Memory B cell (primary cell): ENCODE measurements at places on chromosomes 2 and 18.

DNA sequence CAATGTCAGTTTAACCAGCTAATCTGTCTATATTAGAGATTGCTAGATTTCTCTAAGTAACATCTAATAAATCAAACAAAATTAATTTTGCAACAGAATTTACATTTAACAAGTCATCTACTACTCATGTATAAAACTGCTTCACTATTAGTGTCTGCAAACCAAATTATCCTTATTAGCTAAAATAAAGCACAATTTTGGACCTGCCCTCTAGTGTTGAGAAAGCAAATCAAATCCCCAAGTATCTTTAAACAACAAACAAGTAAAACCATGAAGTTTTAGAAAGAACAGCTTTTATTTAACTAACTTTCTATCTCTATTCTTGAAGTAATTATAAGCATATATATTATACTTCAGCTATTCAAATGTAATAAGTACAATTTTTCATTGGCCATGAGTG, 113.1 kb upstream of the SP3 start:
- DNase-seq, result no peak
- no peak overlapping the region for H3K27ac ChIP-seq
- peaks cover 8% of the 10 kb centered on the region for H3K36me3 ChIP-seq
- no peaks in the 10 kb centered on the region for H3K27me3 ChIP-seq
- no peaks in the 10 kb centered on the region for H3K4me1 ChIP-seq

DNA sequence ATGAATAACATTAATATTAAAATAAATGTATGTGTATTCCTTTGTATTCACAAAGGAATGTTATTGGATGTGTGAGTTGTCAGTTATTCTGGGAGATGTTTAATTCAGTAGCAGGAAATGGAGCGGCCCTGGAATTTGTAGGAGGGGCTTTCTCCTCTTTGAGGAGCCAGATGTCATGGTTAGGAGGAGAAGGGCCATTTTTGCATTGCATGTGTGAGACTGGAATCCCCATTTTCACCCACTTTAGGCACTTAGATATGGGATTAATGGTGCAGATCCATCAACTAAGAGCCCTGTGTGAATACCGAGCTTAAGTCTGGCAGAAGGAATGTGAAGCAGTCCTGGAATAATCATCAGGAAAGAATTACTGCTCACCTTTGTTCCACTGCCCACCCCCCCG, 439.2 kb downstream of the PARD3B start:
- H3K4me1 ChIP-seq, result no peaks in the 10 kb centered on the region
- DNase-seq, result no peak
- H3K27me3 ChIP-seq, result no peaks in the 10 kb centered on the region
- no peak overlapping the region for H3K4me3 ChIP-seq
- H3K36me3 ChIP-seq, result no peaks in the 10 kb centered on the region
- H3K27ac ChIP-seq, result no peak overlapping the region

- no peak overlapping the region for H3K27ac ChIP-seq
- DNase-seq, result no peak
- no peaks in the 10 kb centered on the region for H3K27me3 ChIP-seq
Measured at GRCh38 chr2:74862020-74862964, 28.4 kb downstream of the HK2 start.

- peaks cover 3% of the 10 kb centered on the region for H3K4me1 ChIP-seq
- peaks cover 2% of the 10 kb centered on the region for H3K27me3 ChIP-seq
- no peak overlapping the region for H3K27ac ChIP-seq
- no peak for DNase-seq
Measured at GRCh38 chr18:5868218-5868854, 27.0 kb downstream of the TMEM200C start.

GRCh38 chr2:17912266-17912691, 33.8 kb downstream of the KCNS3 start:
- peak; percentile 10 for DNase-seq
- no peaks in the 10 kb centered on the region for H3K36me3 ChIP-seq
- H3K27ac ChIP-seq, result peak overlapping the region; percentile 5
- peaks cover 7% of the 10 kb centered on the region for H3K4me1 ChIP-seq
- H3K27me3 ChIP-seq, result peaks cover 20% of the 10 kb centered on the region

GRCh38 chr2:39723946-39724827, 54.9 kb downstream of the THUMPD2 start:
- peaks cover 7% of the 10 kb centered on the region for H3K27me3 ChIP-seq
- H3K36me3 ChIP-seq, result peaks cover 2% of the 10 kb centered on the region
- no peak overlapping the region for H3K4me3 ChIP-seq
- no peak for DNase-seq
- H3K4me1 ChIP-seq, result peaks cover 5% of the 10 kb centered on the region
- H3K27ac ChIP-seq, result no peak overlapping the region

DNA sequence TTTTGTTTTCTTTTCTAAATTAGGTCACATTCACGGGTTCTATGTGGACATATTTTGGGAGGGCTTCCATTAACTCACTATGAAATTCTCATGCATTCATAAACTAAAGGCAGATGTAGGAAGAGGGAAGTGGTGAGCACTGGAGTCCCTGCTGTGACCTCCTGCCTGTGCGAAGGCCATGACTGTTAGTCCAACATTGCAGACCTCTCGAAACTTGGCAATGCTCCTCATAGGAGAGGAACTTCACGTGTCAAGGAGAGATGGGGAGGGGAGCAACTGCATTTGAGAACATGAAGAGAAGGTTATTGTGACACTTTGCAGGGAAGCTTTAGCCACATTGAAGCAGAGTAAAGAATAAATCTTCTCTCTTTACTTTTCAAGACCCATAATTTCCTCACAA, 126.4 kb upstream of the HNMT start:
- H3K27ac ChIP-seq, result no peak overlapping the region
- H3K27me3 ChIP-seq, result peaks cover 6% of the 10 kb centered on the region
- no peak for DNase-seq
- H3K4me1 ChIP-seq, result no peaks in the 10 kb centered on the region
- H3K4me3 ChIP-seq, result no peak overlapping the region

- H3K27me3 ChIP-seq, result no peaks in the 10 kb centered on the region
- H3K4me3 ChIP-seq, result no peak overlapping the region
- DNase-seq, result no peak
- no peaks in the 10 kb centered on the region for H3K36me3 ChIP-seq
- H3K4me1 ChIP-seq, result peaks cover 27% of the 10 kb centered on the region
Measured at GRCh38 chr18:2985628-2986027, 27.3 kb downstream of the LPIN2 start.

GRCh38 chr2:180618570-180618969, 361.8 kb upstream of the UBE2E3 start:
- H3K27me3 ChIP-seq, result peaks cover 3% of the 10 kb centered on the region
- DNase-seq, result no peak
- peaks cover 1% of the 10 kb centered on the region for H3K36me3 ChIP-seq
- no peak overlapping the region for H3K4me3 ChIP-seq
- H3K4me1 ChIP-seq, result no peaks in the 10 kb centered on the region

GRCh38 chr18:911486-911885, 6.8 kb downstream of the ADCYAP1 start:
- H3K4me1 ChIP-seq, result no peaks in the 10 kb centered on the region
- H3K27ac ChIP-seq, result no peak overlapping the region

GRCh38 chr2:100800915-100801314, 19.0 kb upstream of the NPAS2 start:
- DNase-seq, result no peak
- no peak overlapping the region for H3K27ac ChIP-seq
- H3K36me3 ChIP-seq, result no peaks in the 10 kb centered on the region
- H3K4me3 ChIP-seq, result no peak overlapping the region

DNA sequence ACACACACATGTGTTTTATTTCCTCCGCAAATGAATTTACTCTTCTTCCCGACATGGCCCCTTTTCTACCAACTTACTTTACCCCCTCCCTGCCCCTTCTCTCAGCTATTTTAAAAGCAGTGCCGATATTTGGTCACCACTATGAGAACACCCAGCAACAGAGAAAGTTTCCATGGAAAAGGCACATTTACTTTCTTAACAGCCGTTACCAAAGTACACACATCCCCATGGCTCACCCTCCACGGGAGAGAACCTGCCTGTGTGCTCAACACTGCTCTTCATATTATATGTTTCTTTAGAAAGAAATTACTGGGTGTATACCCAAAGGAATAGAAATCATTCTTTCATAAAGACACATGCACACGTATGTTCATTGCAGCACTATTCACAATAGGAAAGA, 714.4 kb downstream of the DCDC2C start:
- DNase-seq, result no peak
- H3K36me3 ChIP-seq, result no peaks in the 10 kb centered on the region
- H3K4me1 ChIP-seq, result no peaks in the 10 kb centered on the region
- no peaks in the 10 kb centered on the region for H3K27me3 ChIP-seq
- H3K27ac ChIP-seq, result no peak overlapping the region
- no peak overlapping the region for H3K4me3 ChIP-seq

GRCh38 chr2:69639266-69639665, 4.3 kb downstream of the AAK1 start:
- no peak for DNase-seq
- H3K27ac ChIP-seq, result no peak overlapping the region
- H3K4me3 ChIP-seq, result no peak overlapping the region
- peaks cover 25% of the 10 kb centered on the region for H3K27me3 ChIP-seq

DNA sequence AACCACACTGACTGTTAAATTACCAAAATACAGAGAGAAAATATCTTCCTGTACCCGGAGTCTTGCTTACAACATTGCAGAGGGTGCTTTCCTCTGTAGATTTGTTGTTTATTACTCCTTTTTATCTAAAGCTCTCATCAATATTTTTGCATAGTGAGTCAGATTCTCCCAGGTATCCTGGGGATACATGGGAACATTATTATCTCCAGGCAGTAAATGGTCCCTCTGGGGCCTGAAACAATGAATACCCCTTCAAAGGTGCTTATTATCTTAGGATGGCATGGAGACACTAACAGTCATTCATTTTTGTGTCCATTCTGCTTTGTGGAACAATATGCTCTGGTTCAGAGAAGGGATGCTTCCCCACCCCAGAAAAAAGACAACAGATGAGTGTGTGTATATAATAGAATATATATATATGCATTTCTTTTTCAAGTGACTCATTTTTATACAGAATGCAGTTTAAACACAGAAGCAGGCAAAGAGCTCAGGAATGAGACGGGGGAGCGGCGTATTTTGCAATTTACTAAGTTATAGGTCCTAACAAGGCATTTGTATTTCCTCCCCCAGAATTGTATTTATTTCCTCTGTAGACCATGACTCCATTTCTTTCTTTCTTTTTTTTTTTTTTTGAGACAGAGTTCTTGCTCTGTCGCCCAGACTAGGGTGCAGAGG, 424.8 kb upstream of the ZEB2 start:
- H3K4me3 ChIP-seq, result no peak overlapping the region
- H3K27ac ChIP-seq, result no peak overlapping the region
- no peak for DNase-seq

GRCh38 chr2:157336137-157337010, 10.8 kb upstream of the ERMN start:
- no peak overlapping the region for H3K27ac ChIP-seq
- peak; percentile 30 for DNase-seq
- H3K4me3 ChIP-seq, result no peak overlapping the region
- H3K4me1 ChIP-seq, result peaks cover 4% of the 10 kb centered on the region
- H3K27me3 ChIP-seq, result no peaks in the 10 kb centered on the region

GRCh38 chr2:143968860-143969259, 551.1 kb downstream of the ZEB2 start:
- DNase-seq, result no peak
- H3K27ac ChIP-seq, result no peak overlapping the region
- H3K27me3 ChIP-seq, result no peaks in the 10 kb centered on the region
- no peak overlapping the region for H3K4me3 ChIP-seq
- no peaks in the 10 kb centered on the region for H3K4me1 ChIP-seq

DNA sequence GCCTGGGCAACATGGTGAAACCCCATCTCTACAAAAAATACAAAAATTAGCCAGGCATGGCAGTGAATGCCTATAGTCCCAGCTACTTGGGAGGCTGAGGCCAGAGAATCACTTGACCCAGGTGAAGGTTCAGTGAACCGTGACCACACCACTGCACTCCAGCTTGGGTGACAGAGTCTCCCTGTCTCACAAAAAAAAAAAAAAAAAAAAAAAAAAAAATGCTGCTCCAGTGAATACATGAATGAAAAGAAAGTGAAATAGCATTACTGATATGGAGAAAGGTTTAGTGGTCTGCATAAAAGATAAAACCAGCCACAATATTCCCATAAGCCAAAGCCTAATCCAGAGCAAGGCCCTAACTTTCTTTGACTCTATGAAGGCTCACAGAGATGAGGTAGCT, 44.5 kb downstream of the METTL8 start:
- H3K27me3 ChIP-seq, result no peaks in the 10 kb centered on the region
- H3K4me1 ChIP-seq, result peaks cover 29% of the 10 kb centered on the region
- H3K4me3 ChIP-seq, result no peak overlapping the region
- DNase-seq, result no peak

GRCh38 chr18:45496741-45497140, 118.5 kb upstream of the SLC14A2 start:
- no peak overlapping the region for H3K4me3 ChIP-seq
- no peaks in the 10 kb centered on the region for H3K4me1 ChIP-seq
- no peak for DNase-seq
- no peaks in the 10 kb centered on the region for H3K36me3 ChIP-seq
- H3K27me3 ChIP-seq, result peaks cover 8% of the 10 kb centered on the region

DNA sequence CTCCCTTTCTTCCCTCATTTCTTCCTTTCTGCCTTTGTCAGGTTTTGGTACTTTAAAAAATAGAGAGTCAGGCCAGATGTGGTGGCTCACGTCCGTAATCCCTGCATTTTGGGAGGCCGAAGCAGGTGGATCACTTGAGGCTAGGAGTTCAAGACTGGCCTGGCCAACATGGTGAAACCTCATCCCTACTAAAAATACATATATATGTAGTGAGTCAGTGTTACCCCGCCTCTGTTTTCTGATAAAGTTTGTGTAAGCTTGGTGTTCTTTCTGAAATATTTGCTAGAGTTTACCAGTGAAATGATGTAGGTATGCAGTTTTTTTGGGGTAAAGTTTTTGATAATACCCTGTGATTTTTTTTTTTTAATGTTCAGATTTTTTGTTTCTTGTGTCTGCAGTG, 58.8 kb downstream of the DGKD start:
- H3K4me3 ChIP-seq, result no peak overlapping the region
- no peak for DNase-seq
- no peaks in the 10 kb centered on the region for H3K27me3 ChIP-seq
- H3K27ac ChIP-seq, result peak overlapping the region; percentile 58
- H3K36me3 ChIP-seq, result peaks cover 17% of the 10 kb centered on the region

DNA sequence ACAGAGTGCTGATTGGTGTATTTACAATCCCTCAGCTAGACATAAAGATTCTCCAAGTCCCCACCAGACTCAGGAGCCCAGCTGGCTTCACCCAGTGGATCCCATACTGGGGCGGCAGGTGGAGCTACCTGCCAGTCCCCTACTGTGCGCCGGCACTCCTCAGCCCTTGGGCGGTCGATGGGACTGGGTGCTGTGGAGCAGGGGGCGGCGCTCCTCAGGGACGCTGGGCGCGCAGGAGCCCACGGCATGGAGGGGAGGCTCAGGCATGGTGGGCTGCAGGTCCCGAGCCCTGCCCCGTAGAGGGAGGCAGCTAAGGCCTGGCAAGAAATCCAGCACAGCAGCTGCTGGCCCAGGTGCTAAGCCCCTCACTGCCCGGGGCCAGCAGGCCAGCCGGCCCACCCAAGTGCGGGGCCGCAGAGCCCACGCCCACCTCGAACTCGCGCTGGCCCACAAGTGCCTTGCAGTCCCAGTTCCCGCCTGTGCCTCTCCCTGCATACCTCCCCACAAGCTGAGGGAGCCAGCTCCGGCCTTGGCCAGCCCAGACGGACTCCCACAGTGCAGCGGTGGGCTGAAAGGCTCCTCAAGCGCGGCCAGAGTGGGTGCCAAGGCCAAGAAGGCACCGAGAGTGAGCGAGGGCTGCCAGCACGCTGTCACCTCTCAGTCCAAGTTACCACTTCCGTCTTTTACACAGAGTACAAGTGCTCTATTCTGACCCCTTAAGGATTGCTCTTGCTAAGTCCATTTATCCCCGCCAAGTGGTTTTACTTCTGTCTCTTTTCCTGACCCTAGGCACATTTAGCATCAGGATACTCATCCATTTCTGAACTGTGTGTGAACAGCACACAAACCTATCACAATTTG, 1.7 kb upstream of the RPE start:
- no peak overlapping the region for H3K4me3 ChIP-seq
- H3K27ac ChIP-seq, result no peak overlapping the region
- no peak for DNase-seq
- H3K27me3 ChIP-seq, result no peaks in the 10 kb centered on the region
